NCI-H524 treated with DMSO at 0.1 percent for 48 hours (cell line): ENCODE measurements at places on chromosomes 1 and 21.
A peak's percentile ranks its signal among the peaks of the same experiment; 100 is the strongest.

DNA sequence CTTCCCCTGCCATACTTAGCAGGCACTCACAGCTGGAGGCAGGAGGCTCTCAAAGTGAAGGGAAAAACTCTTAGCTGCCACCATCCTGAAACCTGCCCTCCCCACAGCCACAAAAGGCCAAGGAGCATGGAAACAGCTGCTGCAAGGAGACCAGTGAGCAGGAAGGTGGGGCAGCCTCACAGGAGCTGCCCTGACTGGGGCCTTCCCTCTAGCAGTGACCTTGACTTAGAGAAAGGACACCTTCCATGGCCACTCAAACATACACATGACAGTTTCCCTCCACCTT, 126.3 kb downstream of the HIVEP3 start:
- no peak for DNase-seq

- DNase-seq: no peak
These were observed 65.6 kb downstream of the RGSL1 start for GRCh38 chr1:182515556-182515955.

GRCh38 chr1:208239473-208240381, 4.5 kb downstream of the PLXNA2 start:
- DNase-seq: no peak

DNA sequence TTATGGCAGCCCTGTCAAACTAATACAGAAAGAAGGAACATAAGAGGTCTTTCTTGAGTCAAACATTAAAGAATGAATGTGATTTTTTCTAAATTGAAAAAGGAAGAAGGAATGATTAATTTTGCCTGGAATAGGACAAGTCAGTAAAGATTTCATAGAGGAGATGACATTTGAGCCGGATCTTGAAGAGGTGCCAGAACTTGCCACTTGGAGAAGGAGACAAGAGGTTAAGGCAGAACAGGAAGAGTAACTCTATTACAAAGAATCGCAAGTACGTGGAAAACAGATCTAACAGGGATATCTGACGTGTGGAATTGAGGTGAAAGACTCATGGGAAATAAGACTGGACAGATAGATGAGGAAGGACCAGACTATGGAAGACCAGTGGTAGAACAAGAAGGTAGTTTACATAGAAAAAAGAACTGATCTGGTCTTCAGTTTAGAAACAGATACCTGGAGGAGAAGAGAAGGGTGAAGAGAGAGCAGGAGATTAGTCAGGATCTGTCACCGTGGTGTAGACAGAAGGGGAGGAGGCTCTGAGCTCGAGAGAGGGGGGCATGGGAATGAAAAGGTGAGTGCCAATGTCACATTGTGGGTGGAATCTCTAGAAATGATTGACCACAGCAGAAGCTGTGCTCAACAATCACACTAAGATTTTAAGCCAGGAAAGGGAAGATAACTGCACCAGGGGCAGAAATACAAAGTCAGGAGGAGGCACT, 32.5 kb downstream of the RHOU start:
- DNase-seq: no peak

DNA sequence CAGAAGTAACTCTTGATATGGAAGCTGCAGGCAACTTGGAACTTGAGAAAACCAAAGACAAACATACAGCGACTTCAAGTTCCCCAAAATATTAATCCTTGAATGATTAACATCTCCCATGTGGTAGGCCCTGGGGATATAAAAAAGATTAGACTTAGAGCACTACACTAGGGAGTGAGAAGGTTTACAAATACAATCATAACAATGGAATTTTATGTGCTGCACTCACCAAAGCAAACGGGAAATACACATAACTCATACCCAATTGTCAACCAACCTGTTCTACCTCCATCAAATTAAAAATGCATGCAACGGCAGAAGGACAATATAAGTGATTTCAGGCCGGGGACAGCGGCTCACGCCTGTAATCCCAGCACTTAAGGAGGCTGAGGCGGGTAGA, 3.7 kb downstream of the SMYD3 start:
- DNase-seq: no peak

DNA sequence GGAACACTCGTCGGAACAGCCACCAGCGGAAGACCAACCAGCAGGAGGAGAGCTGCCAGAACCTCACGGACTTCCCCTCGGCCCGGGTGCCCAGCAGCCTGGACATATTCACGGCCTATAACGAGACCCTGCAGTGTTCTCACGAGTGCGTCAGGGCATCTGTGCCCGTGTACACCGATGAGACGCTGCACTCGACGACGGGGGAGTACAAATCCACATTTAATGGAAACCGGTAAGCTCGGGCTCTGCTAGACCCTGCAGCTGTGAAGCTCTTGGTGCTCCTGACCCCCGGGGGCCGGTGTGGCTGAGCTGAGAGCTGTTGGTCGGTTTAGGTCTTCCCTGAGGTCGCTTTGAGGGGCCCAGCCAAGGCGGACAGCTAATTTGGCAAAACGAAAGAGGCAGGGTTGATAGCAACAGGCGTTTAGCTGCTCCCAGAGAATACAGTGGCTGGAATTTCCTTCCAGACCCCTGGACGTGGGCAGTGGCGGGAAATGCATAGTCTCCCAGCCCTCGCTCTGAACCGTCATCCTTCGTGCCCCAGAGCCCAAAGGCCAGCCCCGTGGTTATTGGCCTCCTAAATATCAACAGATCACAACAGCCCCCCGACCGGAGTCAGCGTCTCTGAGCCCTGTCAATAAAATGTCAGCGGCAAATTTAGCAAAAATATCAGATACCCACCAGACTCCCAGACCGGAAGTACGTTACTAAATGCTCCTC, 118.0 kb downstream of the AJAP1 start:
- no peak for DNase-seq

DNA sequence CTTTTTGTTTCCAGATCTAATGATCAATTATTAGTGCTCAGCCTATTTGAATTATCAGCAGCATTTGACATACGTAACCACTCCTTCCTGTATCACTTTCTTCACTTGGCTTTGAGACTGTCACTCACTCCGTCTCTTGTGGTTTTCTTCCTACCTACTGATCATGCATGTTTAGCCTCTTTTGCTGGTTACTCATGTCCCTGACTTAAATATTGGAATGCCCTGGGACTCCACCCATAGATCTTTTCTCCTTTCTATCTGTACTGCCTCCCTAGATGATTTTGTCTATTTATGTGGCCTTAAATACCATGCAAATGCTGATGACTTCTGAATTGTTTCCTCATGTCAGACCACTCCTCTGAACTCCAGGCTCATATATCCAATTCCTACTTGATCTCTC, 57.7 kb upstream of the PDE4B start:
- no peak for DNase-seq

DNA sequence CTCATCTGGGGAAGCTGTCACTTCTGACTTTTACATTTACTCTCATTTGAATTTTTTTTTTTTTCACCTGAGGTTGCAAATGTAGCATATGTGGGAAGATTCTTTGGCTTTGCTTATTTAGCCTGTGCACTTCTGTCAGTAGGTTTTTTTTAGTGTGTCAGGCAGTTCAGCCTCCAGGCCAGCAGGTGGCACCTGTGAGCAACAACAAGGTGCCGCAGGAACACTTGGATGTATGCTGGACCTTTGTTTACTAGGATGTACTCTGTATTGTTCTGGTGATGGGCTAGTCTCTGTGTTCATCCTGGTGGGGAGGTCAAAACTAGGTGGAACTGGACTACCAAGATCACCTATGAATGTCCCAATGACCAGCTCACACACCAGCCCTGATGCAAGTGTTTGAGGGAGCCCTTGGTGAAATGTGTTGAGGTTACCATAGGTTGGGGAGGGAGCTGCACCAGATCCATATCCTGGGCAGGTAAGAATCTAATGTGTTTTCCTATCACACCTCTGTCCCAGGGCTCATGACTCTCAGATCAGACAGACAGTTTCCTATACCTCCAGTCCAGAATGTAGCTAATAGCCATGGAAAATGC, 618.2 kb downstream of the BRINP3 start:
- no peak for DNase-seq

DNA sequence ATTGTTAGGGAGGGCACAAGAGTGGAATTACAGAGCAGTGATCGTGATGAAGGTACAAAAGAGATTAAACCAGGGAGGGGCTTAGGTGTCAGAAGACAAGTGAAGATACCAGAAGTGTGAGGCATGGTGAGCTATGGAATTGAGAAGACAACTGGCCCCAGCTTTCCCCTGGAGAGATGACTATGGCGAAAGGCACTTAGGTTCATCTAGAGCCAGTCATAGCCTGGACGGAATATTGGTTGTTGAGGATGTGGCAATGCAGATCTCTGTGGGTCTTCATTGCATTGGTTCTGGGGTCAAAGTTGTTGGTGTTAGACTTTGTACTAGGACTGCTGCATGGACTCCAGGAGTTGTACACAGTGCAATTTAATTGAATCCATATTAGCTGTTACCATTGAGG, 115.7 kb downstream of the FASLG start:
- no peak for DNase-seq

DNA sequence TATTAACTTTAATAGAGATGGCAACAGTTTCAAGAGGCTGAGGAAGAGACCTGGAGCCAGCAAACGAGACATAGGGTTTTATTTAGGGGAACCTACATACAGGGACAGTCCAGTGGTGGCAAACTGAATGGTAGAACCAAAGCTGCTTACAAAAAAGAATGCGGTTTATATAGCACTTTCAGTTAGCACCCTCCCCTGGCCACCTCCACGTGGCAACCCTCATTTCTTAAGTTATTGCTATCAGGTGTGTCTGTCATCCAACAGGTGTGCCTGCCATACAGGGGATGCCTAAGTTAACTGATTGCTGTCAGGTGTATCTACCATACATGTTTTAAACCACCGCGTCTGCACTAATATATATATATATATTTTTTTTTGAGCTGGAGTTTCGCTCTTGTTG, 129.2 kb upstream of the DUSP10 start:
- DNase-seq: no peak

GRCh38 chr1:59543211-59543668, 246.3 kb downstream of the FGGY start:
- no peak for DNase-seq

DNA sequence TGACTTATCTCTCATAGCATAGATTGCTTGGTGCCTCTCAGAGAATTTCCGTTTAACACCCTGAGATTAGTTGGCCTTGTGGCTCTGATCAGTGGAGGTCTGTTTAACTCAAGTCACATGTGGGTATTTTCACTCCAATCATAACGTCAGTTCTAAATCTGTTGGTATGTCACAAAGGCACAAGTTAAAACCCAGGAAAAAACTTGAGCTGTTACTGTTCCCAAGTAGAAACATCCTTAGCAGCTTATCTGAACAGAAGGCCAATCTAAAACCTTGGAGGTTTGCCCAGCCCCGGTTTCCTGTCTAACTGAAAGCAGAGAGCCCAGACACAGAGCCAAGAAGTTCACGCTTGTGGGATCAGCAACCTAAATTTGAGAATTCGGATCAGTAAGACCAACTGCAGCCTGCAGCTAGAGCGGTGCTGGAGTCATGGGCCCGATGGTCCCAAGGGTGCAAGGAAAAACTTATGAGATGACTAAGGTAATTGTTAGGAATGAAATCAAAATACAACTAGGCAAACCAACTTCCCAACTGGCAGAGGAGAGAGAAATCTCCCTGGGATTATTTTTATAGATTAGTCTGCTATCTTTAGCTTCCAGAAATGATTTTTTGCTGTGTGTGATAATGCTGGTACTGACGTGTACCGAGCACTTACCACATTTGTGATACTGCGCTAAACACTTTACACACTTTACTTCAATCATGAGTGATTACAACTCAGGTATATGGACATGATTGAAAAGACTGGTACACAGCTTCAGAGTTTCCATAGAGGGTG, 90.2 kb upstream of the C1orf21 start:
- DNase-seq: peak; percentile 35

DNA sequence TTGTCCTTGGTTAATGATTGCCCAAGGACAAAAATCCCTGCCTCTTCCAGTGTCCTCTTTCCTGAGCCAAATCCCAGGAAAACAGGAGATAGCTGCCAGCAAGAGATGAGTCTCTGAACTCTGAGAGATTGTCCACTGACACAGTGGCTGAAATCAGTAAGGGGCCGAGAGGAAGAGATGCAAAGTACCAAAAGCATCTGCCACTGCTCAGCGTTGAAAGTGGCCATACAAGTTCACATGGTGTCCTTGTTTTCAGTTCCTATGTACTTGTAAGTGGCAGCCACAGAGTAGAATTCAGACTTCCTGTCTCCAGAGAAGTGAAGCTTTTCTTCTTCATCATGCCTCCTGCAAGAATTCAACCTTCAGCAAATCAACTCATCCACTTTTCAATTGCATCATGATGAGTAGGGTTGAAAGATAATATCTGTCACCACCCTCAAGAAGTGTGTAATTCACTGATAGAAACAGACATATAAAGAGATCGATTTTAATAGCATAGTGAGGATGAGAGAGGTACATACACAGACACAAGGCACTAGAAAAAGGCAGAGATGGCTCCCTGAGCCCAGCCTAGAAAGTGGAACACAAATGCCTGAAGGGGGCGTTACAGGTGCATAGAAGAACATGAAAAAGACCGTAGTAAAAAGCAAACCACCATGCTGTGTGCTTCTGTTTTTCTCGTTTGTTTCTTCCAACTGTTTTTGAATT, 185.8 kb downstream of the MRPL39 start:
- peak; percentile 7 for DNase-seq

DNA sequence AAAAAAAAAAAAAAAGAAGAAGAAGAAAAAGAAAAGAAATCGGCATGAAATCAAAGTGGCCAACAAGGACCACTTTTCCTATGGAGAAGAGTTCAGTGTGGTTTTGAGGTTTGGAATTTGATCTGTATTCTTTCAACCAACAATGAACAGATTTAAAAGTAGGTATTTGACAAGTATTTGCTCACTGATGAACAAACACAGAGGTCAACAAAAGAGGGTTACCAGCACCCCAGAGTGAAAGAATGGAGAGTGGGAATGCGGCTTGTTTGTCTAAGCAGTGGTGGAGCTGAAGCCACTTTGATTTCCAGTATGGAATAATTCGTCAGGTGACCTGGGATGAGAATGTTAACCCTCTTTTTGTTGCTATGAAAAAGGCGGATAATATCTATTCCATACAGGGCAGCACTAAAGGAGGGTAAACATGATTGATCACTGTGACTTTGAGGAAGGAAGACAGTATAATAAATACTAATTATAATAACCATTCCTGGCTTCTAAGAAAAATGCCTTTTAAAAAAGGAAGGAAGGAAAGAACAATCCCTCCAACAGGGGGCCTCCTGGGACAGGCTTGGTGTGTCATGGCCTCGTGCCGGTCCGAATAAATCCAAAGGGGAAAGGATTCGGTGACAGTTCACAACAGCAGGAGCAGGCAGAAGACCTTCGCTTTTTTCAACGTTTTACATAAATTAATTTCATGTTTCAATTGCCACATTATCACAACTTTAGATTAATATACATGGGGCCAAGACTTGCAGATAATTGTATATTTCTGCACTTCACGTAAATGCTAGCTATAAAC, 37.2 kb upstream of the SIM2 start:
- no peak for DNase-seq

GRCh38 chr1:8133190-8133589, 107.1 kb upstream of the ERRFI1 start:
- DNase-seq: no peak

GRCh38 chr21:46323227-46323709, 402 bp downstream of the C21orf58 start:
- DNase-seq: no peak
